ENCODE measurements at places on chromosomes 7 and 10.

DNA sequence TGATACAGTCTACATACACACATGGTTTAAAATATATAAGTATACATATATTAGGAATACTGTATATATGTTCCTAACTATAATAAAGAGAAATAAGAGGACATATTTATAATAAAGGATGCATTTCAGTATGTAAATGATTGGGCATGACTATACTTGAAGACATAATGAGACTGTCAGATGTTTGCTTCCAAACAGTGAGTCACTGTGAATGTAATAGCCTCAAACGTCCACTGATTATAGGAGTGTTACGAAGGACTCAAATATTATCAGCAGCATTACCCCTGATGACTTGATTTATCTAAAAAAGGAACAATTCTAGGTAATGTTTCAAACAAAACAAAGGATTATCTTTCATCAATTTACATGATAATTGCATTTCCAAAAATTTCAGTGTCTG is 39.9 kb upstream of the NRBF2 start:
- DNase-seq: no peak

DNA sequence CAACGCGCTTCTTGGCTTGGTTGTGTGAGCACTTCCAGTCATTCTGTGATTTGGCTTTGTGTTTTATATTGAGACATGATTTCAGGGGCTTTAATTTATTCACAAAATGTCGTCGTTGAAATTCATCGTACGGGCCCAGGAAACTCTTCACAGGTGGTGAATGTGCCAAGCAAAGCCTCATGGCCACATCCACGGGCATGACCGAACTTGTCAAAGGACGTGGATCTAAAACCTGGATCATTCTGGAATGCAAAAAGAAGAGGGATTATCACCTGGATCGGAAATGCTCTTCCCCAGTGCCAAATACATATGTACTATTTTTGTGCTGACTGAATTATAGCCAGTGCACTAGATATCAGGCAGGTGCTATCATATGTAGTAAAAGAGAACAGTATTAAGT is 2.2 kb downstream of the PPP1R3C start:
- DNase-seq: no peak

DNA sequence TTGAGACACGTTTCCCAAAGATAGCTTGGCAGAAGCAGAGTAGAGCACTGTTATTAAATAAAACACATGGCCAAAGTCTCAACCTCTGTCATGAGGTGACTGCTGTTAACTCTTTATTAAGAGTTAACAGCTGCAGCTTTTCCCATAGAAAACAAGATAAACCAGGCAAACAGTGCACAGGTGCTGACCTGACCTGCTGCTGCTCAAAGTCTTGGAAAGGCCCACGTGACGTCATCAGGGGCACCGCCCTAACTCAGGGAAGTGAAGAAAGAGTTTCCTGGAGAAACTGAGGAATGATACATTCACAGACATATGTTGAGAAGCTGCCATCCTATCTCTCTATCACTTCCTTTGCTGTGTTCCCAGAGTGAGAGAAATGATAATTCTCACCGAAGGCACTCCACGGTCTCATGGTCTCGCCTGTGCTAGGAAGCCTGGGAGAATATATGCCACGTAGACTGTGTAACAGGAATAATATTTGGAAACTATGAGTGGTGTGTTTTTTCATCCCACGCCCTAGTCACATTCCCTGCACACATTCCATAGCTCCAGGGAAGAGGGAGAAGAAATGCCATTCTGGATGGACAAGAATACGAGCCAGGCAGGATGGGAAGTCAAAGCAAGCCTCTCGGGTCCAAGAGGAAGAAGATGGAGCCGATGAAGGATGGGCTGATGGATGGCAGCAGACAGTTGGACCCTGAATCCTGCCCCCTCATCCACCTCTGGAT is 146.2 kb upstream of the NFE2L3 start:
- DNase-seq: no peak

DNA sequence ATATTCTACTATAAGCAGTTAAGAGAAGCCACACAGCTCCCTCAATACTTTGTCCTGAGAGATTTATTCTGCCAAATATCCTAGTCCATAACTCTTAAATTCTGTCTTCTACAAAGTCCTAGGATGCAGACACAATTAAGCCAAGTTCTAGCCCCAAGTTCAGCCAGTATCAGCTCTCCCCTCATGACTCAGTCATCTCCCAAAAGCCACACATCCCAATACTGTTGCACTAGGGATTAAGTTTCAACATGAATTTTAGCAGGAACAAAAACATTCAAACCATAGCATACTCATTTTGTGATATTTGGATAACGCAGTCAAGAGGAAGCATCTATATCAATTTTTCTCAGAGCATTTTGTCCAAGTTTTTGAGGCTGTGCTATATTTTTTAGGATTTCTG is 277.4 kb downstream of the FZD1 start:
- DNase-seq: no peak

DNA sequence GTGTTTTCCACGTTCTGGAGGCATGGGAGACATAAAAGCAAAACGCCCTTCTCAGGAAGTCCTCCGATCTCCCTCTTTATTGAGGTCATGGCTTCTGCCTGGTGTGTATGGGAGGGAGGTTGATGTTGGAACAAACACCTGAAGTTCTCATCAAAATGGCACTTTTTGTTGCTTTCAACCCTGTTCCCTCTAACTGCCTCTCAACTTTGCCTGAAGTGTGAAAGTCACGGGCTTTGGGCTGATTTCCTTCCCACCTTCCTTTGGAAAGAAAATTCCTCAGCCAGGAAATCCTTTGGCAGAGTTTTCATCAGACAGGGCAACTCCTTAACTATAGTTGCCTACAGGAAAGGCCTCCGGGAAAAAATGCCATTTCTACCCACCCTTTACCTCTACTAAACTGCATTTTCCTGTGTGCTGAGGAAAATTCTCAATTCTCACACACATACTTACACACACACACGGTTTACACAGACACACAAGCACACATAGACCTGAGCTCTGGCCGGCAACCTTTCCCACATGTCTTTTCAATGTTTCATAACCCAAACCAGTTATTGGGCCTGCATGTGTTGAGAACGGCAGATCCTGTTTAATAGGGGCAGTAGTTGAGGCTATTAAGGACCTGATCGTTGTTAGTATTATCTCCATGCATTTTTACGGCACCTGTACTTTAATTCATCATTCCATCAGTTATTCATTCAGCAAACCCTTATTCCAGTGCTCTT is 36.4 kb downstream of the CYP17A1 start:
- DNase-seq: no peak

DNA sequence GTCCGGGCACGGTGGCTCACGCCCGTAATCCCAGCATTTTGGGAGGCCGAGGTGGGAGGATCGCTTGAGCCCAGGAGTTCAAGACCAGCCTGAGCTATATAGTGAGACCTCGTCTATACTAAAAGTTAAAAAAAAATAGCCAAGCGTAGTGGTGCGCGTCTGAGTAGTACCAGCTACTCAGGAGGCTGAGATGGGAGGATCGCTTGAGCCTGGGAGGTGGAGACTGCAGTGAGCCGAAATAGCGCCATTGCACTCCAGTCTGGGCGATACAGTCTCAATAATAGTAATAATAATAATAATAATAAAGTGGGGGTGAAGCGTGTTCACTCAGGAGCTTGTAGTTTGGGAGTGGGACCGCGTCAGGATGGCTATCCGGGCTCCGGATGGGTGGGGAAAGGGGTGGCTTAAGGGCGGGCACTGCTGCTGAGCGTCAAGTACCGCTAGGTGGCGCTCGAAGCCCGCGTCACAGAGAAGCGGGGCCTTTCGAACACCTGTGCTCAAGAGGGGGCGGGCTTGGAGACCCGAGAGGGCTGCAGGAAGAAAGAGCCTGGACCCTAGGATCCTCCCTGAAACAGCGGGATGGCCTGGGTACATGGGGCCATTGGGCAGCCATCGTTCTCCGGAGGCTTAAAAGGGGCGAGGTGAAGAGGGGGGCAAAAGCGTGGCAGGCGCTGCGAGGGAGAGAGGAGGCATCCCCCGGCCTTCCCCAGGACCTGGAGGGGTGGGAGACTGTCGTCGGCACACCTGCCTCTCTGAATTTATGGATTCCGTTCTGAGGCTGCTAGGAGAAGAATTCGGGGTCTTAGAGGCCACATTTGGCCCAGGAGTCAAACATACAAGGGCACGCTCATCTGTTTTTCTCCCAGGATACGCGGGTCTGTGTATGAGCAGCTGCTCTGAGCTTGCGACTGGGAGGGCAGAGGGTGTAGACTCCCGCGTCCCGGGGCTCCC is 14.5 kb downstream of the LBX1 start:
- DNase-seq: peak; percentile 83

- DNase-seq: no peak
Measured at GRCh38 chr10:13457958-13458686, 70.7 kb downstream of the BEND7 start.

DNA sequence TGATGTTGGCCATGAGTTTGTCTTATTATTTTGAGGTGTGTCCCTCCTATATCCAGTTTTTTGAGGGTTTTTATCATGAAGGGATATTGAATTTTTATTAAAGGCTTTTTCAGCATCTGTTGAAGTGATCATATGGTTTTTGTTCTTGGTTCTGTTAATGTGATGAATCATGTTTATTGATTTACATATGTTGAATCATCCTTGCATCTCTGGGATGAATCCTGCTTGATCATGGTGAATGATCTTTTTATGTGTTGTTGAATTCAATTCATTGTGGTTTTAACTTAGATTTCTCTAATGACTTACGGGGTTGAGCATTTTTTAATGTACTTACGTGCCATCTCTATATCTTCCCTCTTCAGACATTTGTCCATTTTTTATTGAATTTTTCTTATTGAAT is 22.9 kb downstream of the DLD start:
- DNase-seq: no peak

- DNase-seq: no peak
Measured at GRCh38 chr10:13890233-13891127, 303.7 kb downstream of the PRPF18 start.
